RCC 7860 (cell line): ENCODE measurements at places on chromosomes 2 and 18.

DNA sequence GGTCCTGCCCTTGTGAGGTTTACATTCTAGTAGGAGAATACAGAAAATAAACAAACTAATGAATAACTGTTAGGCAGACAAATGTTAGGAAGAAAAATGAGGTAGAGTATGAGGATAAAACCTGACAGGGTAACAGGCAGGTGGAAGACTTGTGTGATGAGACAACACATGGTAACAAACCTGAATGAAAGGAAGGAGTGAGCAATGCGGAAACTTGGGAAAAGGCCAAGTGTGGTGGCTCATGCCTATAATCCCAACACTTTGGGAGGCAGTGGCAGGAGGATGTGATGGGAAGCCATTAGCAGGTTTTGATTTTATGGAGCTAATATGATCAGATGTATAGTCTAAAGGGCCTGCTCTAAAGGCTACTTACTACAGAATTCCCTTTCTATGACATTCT is 74.2 kb downstream of the INO80D start:
- DNase-seq, result no peak

GRCh38 chr18:23982155-23983079 is 32.1 kb upstream of the TTC39C start:
- peak; percentile 16 for DNase-seq

DNA sequence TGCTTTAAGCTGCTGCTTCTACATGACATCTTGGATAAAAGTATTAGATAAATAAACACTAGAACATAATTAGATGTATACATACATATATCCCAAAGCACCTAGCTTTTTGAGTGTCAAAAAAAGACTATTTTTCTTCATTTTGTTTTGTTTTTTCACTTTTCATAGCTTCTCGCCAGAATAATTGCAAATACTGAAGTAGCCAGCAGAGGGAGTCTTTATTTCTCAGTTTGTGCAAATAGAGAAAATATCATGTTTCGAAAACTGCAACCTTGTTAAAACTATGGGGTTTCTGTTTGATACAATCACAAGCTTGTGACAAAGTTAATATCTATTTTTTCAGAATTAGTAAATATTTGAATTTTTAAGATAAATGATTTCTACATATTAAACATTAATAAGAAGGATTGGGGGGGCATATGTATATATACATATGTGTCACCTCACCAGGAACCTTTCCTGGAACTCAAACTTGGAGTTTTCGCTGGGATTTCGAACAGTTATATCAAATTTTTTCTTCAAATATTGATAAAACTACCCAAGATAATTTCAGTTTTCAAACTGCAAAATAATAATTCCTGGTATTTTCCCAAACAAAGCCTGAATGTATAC is 61.0 kb downstream of the GRB14 start:
- peak; percentile 32 for DNase-seq

- no peak for DNase-seq
These were observed 1.9 kb downstream of the CMPK2 start for GRCh38 chr2:6863792-6864191.

DNA sequence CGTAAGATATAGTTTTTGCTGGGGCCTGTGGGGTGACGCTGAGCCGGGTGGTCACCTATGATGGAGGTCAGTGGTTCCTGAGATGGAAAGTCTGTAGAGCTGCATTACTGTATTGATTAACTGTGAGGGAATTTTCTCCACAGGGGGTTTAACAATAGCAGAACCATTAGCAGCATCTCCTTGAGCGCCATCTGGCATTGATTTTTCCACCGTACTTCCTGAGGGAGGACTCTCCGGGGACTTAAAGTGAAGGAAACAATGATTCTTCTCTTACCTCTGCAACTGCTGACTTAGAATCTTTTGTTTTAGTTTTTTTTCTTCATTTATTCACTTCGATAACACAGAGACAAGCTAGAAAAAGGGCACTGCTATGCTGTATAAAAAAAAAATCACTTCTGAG is 22.6 kb upstream of the RNF125 start:
- DNase-seq, result no peak

GRCh38 chr2:237752761-237753165 is 45.8 kb upstream of the RBM44 start:
- no peak for DNase-seq

DNA sequence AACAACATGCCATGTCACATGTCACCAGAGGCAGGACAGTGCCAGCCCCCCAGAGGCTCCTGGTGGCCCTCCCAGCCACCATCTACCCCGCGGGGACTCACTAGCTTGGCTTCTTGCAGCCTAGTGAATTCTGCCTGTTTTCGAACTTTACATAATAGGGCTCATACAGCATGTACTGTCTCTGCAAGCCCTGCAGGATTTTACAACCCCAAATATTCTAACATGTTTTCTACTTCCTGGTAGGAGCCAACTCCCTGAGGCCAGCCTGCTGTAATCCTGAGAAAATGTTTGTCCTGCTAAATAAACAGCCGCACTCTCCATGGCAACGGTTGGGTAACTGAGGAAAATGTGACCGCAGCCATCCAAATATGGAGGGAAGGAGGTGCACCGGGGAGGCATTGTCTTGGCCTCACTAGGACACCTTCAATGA is 2.7 kb downstream of the PER2 start:
- peak; percentile 80 for DNase-seq

- no peak for DNase-seq
These were observed 790 bp upstream of the ACAA2 start for GRCh38 chr18:49814147-49814499.

DNA sequence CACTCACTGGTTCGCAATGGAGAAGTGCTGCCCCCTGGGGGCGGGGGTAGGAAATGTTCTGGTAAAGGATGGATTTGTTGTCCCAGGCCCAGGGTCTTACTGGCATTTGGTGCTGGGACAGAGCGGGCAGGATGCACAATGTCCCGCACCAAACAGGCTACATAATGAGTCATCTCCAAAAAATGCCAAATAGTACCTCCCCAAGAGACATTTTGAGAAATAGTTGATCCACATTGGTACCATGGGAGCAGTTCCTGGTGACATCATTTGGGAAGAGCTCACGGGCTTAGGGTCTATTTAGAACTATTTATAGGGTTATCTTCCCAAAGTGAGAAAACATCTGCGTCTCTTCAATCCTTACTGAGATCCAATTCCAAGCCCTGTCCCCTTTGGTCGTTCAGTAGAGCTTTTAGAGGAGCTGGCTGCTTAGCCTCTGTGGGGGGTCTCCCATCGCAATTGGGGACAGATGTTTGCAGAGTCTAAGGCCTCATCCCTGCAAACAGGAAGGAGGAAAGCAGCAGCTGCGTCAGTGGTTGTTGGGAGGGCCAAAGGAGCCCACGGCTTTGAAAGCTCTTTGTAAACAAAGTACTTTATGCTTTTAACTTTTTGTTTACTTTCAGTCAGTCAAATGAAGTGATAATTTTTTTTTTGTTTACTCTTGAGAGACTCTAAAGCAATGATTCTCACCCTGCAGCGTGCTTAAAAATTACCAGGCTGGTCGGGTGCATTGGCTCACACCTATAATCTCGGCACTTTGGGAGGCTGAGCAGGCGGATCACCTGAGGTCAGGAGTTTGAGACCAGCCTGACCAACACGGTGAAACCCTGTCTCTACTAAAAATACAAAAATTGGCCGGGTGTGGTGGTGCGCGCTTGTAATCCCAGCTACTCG is 49.3 kb downstream of the GREB1 start:
- peak; percentile 15 for DNase-seq

GRCh38 chr18:22282311-22283115 is 113.1 kb downstream of the GATA6 start:
- DNase-seq, result peak; percentile 94

DNA sequence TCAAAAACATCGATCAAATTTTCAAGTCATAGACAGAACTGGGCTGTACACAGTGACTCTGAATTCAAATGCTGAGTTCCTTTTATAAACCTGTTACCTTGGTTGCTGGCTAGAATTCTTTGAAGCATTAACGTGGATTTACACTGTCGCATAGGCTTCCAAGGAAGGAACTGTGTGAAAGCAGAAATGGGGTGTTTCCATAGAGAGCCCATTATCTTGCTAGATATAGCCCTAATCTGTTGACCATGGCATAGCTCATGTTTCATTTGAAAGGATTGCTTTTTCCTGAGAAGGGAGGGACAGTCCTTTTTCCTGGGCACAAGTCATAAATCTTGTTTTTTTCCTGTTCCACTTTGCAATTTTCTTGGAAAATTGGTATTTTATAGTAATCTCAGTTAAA is 73.8 kb upstream of the NEUROD1 start:
- DNase-seq, result no peak

DNA sequence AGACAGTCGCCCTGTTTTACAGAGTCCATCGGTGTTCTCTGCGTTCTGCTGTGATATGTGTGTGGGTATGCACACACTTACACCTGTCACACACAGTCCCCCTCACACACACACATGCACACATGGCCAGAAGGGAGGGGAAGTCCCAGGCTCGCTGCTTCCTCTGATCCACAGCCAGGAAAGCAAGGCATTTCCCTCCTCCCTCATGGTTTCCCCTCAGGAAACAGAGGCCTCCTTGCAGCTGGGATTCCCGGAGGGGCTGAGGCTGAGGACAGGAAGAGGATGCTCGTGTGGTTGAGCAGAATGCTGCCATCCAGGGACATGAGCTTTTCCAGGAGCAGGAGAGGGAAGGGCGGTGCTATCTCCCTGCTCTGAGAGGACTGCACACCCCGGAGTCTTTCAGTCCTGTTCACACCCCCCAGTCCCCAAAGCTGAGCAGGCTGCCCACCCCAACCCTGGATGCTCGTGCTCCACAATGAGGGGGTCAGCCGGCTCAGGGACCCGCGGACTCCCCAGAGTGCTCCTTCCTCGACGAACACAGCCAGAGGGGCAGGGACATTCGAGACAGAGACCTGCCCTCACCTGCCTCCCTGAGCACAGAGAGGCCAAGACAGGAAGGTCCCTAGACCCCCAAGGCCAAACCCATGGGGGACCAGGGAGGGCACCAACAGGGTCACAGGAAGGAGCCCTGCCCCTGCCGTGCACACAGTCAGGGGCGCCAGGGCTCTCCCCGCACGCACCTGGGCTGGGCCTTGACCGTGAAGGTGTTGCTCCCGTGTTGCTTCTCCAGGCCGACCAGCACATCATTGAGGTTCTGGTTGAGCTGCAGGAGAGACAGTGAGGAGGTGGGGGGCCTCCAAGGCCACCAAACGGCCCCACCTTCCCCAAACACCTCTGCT is 45.3 kb downstream of the BIN1 start:
- DNase-seq, result peak; percentile 5

GRCh38 chr2:85846411-85846810 is 42.4 kb downstream of the ST3GAL5 start:
- DNase-seq, result peak; percentile 25

- DNase-seq, result no peak
These were observed 4.5 kb upstream of the SLC4A5 start for GRCh38 chr2:74347742-74348141.

DNA sequence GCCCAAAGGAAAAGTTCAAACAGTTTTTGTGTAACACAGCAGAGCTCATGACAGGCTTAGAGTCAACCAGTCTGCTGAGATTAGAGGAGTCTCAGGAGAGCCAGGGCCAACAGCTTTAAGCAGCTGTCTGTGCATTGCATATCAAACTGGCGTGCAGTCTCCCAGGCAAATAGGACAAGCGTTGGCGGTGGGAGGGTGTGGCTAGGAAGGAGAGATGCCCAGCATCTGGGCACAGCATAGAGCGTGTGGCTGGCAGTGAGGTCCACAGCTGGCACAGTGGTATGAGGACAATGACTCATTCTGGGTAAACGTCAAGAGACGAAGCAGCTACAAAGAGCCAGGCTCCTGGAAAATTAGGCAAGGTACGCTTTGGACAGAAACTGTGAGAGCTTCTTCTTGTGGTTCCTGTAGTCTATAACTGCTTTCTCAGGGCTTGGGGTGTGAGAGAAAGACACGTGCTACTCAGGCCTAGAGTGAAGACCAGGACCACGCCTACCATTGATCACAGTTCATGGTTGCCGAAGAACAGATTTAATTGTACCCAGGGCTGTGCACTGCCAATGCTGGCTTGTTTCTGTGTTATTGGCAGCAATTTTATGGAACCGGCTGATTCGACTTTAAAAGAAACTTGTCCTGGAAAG is 14.8 kb downstream of the ZAP70 start:
- DNase-seq, result no peak

- no peak for DNase-seq
These were observed 231.9 kb downstream of the ALPK2 start for GRCh38 chr18:58396966-58397365.

GRCh38 chr2:207164006-207164831 is 1.5 kb downstream of the KLF7 start:
- peak; percentile 70 for DNase-seq

DNA sequence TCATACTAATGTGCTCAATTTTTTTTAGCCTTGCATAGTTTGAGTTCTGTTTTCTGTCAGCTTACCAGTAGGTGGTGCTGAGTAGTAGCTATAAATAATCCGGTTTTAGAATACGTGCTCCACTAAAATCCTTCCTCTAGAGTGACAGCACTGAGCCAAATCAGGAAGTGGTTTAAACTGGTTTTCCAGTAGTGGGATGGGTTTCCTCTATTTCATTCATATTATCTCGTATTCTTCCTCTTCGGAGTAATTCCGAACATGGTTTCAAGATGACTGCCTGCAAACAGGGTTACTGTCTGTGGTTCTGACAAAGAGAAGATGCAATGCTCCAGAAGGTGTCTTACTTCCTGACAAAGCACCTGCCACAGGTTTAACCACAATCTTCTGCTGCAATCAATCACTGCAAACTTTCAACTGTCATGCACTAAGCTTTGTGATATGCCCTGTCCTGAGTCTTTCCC is 496.9 kb upstream of the VRK2 start:
- no peak for DNase-seq

- no peak for DNase-seq
These were observed 82.2 kb downstream of the KLF7 start for GRCh38 chr2:207083361-207084110.

DNA sequence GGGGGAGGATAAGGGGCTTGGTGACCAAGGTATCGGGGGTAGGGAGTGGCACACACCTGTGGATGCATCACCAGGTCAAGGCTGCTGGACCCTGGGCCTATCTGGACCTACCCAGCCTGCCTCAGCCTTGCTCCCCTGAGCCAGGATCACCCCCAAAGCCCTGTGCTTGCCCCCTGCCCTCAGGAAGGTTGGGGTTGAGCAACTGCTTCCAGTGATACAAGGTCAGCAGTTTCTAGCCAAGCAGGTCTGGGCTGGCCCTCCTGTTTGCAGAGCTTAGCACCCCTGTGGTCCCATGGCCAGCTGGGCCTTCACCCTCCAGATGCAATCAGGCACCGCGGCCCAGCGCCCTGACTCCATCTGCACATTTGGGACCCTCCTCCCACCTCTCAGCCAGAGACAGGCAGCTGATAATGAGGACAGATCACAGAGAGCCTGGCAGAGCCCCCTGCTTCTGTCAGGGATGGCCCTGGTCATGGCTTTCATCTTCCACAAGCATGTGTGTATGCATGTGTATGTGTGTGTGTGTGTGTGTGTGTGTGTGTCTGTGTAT is 154.6 kb downstream of the TFCP2L1 start:
- no peak for DNase-seq

- DNase-seq, result no peak
These were observed 10.6 kb downstream of the CFAP210 start for GRCh38 chr2:169683425-169684134.

GRCh38 chr18:65610939-65611338 is 139.9 kb upstream of the CDH7 start:
- DNase-seq, result no peak
